EL (cell line): ENCODE measurements at places on chromosomes 2 and 18.

GRCh38 chr18:45825258-45826044 lies at the start of gene SIGLEC15:
SIGLEC15 (plus strand) TSS chr18:45825675; CDS start chr18:45825729, 54 bp downstream.
- no peak for DNase-seq

DNA sequence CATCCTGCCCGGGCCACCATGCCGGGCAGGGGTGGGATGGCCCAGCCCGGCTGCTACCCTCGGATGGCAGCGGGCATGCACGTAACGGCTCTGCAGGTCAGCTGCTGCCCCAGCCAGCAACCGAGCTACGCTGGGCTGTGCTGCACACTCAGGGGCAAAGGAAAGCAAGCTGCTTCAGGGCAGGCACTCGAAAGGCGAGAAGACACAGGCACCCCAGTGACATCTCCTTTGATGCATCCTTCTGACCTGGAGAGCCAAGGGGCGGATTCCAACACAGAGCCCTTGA lies 8.8 kb downstream of the HDAC4 start:
- DNase-seq = no peak

GRCh38 chr2:174827371-174828369 lies 63.4 kb upstream of the CHRNA1 start:
- no peak for DNase-seq

GRCh38 chr2:158205215-158205614 lies 103.5 kb downstream of the UPP2 start:
- DNase-seq = no peak

DNA sequence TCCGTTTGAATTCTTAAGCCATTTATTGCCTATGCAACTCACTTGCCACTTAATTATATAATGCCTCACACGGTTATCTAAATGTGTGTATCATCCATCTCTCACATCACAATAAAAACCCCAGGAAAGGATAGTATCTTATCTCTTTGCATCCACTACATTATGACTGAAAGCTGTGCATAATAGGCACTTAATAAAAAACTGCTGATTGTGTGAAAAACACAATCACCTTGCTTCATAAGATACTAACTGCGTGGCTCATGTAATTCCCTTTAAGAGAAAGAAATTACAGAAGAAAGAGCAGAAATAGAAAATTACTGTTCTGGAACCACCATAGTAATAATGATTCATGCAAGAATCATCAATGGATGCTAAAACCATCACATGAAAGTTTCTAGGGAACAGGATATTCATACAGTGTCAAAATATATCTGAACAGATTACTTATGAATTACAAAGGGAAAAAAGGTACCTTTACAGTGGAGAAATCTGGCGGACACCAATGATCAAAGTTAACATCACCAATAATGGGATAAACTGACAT lies 29.3 kb downstream of the CUL3 start:
- no peak for DNase-seq

- DNase-seq = no peak
Observed at GRCh38 chr2:159262904-159263303, 23.6 kb downstream of the WDSUB1 start.

- DNase-seq = no peak
Observed at GRCh38 chr2:153196378-153197058, 282.0 kb downstream of the RPRM start.

- DNase-seq = no peak
Observed at GRCh38 chr2:220574038-220574437, 946.6 kb downstream of the SLC4A3 start.

- peak; percentile 70 for DNase-seq
Observed at GRCh38 chr18:63817441-63818051, 42.3 kb downstream of the SERPINB7 start.

GRCh38 chr2:86078774-86079545 lies 26.7 kb downstream of the POLR1A start:
- peak; percentile 38 for DNase-seq

DNA sequence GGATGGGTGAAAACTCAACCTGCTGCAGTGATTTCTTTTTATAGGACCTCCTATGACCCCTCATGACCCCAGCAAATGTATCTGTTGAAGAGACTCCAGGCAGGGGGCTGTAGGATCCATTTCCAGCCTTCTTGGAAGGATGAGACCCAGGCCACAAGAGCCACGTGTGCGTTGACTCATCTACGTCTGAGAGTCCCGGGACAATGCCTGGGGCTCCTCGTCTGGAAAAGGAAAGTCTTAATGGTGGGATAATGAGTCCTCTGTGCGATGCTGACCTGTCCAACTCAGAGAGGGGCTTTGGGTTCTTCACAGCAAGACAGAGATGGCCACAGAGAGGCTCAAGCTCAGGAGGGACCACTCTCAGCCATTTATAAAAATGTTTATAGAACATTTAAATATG lies 80.8 kb downstream of the SMIM21 start:
- DNase-seq = no peak

GRCh38 chr2:226800941-226801784 lies 1.5 kb upstream of the IRS1 start:
- peak; percentile 70 for DNase-seq

DNA sequence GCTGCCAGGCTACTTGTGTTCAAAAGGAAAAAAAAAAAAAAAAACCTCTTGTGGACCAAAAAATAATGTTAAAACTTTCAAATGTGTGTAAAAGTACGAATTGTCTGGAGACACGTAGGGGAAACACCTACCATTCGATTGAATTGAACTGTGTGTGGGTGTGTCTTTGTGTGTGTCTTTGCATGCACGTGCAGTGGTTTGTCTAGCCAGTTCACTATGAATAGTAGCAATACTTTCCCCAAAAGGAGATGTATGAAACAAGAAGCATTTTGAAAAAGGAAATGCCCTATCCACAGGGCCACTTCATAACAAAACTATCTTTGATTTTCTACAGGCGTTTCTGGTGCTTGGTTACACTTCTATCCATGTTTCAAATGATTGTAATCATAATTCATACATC lies 186.8 kb downstream of the RPRM start:
- no peak for DNase-seq

DNA sequence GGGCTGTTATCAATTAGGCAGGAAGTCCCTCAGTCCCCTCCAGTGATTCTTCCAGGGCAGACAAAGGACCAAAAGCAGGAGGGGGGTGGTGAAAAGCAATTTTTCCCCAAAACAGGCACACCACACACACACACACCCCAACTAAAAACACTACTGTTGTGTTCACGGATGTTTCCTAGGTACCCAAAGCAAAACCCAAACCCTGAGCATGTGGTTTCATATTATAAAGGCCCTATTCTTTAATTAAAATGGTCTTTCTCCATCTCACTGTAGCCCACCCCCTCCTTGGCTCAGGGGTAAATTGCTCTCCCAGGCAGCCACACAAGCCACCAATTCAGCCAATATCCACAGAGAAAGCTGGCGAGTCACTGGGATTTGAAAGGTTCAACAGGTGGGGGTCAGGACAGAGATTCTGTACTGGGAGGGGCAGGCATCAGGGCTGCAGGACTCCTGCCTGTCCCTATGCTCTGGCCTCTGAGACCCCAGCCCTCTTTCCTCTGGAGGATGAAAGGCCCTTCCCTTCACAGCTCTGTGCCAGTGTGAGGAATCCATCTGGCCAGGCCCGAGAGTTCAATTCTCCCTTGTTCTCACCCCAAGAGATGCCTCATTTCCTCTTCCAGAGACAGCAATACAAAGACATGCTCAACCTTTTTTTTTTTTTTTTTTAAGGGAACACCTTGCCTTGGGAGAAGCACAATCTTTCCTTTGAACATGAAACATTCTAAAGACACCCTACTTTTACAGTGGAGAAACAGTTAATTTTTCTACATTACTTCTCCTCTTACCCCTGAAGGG lies 43.6 kb downstream of the SPRED2 start:
- DNase-seq = no peak

GRCh38 chr2:121446647-121447241 lies 83.9 kb upstream of the RNU4ATAC start:
- no peak for DNase-seq

DNA sequence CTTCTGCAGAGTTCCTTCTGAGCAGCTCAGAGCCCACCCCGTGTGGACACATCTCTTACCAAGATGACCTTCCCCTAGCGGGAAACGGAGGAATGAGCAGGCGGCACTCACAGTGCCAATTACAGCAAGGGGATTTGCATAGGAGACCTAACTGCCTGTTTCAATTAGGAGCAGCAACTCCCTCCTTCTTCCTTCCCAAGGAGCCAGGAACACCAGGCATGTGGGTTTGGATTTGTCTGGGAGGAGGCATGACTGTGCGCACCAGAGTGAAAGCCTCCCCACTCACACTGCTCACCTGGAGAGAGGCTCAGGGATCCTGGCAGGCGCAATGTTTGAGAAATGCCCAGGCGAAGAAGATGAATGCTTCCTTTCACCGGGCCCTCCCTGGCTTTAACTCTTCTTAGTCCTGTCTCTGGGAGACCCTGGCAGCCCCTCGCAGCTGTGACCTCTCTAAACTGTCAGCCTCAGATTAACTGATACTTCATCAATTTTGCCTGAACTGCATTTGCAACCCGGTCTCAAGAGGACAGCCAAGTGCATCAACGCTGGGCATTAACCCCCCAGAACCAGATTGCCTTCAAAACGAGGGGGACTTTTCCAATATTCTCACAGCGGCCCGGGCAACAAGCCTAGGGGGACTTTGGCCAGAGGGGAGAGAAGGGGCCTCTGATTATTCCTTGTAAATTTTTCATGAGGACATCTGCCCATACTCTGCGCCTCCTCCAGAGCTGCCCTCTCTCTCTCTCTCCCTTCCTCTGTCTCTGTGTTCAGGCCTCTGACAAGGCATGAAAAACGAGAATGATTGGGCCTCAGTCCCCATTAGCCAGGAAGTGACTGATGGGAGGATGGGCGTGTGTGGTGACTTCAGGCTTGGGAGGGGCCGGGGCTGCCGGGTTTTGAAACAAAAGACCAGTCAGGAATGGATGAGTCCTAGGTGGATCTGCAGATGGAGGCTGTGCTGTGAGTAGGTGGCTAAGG lies 93.8 kb downstream of the CMPK2 start:
- no peak for DNase-seq

- DNase-seq = no peak
Observed at GRCh38 chr2:199811346-199811745, 39.6 kb downstream of the FTCDNL1 start.

DNA sequence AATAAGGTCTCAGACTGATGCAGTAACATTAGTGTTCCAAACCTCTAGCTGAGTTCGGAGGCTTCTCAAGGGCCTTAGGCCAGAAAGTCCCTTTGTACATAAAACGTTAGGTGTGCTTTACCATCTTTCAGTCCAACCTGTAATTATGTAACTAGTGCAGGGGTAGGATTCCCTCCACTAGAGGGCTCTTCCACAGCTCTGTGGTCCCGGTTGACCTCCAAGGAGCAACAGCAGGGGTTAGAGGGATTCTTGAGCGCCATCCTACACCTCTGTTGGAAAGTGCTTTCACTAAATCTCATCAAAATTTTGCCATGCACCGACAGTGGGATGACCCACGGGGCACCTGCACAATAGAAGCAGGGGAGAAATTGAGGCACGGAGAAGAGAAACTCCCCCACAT lies 155.8 kb upstream of the LRP1B start:
- DNase-seq = no peak

- no peak for DNase-seq
Observed at GRCh38 chr2:70956141-70956540, 20.4 kb downstream of the ATP6V1B1 start.

DNA sequence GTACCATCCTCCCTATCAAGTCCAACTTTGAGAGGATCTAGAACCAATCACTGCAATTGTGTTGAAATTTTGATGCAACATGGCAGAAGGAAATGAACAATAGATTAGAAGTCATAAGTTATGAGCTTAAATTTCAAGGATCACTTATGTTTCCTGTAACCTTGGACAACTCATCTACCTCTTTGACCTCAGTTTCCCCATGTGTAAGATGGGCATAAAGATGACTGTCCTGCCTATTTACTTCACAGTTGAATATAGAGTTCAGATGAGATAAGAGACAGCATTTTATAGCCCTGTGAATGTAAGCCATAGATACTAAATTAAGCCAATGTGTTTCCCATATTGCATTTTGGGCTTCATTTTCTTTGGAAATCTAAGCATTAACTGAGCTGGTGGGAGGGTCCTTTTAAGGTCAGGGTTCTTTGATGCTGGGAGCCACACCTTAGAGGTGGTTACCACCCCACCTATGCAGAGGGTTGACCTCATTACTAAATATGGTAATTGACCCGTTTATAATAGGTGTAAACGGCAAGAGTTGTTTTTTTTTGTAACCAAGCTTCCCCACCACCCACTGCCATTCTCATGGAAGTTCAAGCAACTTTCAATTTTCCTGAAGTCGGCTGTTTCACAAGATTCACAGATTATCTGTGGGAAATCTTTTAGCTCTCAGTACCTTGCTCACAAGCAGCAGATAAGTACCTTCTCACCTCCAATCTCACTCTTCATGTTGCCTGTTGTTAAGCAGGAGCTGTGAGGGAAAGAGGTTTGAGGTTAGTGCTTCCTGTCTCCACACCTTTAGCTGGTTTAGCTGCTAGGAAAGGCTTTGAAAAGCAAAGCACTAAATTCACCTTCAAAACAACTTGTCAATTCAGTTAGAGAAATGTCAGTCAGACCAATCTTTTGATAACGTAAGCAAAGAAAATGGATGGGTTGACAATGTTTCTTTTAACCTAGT lies 13.3 kb downstream of the CD28 start:
- DNase-seq = no peak

GRCh38 chr2:156124458-156124857 lies 208.1 kb downstream of the NR4A2 start:
- DNase-seq = no peak

GRCh38 chr18:62105376-62105775 lies 81.5 kb downstream of the PIGN start:
- peak; percentile 43 for DNase-seq

DNA sequence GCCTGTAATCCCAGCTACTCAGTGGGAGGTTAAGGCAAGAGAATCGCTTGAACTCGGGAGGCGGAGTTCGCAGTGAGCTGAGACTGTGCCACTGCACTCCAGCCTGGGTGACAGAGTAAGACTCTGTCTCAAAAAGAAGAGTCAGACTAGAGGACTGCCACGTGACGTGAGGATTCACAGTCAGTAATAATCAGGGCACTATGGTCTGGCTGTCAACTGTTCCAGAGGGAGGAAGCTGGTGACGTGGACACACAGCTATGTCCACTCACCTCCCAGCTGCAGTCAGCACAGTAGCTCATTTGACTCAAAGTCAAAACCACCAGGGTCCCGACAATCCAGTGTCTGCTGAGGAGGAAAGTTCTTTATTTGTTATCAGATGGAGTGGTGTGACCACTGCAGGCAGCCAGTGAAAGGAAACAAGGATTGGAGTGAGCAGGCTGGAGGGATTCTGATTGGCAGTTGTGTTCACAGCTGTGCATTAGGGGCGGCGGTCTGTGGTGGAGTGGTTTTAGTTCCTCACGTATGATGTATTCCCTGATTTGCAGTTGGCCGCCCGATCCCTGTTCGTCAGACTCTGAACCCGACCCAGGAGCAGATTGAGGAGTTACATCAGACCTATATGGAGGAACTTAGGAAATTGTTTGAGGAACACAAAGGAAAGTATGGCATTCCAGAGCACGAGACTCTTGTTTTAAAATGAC lies 37.9 kb downstream of the MOGAT1 start:
- peak; percentile 94 for DNase-seq
